ENCODE measurements at places on chromosomes 4 and X.

GRCh38 chr4:70714079-70714887 is 7.5 kb upstream of the RUFY3 start:
- no peak for DNase-seq

- DNase-seq, result no peak
Observed at GRCh38 chrX:73525928-73526690, 36.9 kb upstream of the CHIC1 start.

DNA sequence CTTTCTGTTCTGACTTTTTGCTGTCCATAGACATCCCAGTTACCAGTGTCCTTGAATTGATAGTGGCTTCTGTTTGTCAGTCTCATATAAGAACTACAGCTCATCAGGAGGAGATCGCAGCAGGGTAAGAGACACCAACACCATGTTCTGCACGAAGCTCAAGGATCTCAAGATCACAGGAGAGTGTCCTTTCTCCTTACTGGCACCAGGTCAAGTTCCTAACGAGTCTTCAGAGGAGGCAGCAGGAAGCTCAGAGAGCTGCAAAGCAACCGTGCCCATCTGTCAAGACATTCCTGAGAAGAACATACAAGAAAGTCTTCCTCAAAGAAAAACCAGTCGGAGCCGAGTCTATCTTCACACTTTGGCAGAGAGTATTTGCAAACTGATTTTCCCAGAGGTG is 30.1 kb downstream of the GUCY1A1 start:
- no peak for DNase-seq

DNA sequence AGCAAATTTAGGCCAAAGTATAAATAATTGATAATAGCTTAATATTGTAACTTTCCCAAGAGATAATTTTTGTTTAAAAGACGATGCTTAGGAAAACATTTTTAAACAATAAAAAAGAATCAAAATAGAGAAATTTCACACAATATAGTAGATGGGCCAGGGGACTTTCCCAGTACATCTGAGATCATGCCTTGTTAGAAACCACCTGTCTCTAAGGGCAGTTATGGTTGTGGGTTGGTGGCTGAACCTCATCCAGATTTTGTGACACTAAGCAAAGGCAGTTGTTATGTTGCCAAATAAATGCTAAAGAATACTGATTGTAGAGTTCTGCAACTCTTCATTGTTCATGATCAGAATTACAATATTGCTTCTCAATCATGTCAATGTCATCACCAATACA is 270.6 kb downstream of the BANK1 start:
- no peak for DNase-seq

GRCh38 chr4:189436207-189436606 is 504.5 kb upstream of the FRG1 start:
- DNase-seq, result no peak

DNA sequence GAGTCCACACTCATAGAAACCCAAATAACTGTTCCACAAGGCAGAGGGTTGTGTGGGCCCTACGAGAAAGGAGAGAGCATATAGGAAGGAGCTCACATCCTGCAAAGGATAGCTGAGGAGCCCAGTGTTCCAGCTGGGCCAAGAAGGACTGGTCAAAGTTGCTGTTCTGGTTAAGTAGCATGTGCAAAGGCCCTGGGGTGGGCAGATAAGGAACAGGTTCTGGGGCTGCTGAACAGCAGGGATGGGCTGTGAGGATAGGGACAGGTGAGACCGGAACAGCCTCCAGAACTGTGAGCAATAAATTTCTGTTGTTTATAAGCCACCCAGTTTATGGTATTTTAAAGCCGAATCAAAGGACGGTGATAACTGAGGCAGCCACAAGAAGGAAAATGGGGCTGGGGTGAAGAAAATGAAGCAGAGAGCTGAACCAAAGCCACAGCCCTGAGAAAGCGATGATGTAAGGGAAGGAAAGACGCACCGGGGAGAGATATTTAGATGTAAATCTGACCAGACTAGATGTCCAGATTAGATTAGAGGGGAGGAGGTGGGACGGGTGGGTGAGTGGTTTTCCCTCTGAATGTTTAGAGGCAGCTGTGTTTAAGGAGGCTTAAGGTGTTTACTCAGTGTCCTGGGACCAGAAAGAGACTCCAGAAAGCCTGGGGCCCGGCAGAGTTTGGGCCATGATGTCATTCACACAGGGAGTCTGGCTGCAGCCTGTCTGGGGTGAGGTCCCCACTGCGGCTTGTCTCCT is 180.8 kb upstream of the BCOR start:
- DNase-seq, result no peak

GRCh38 chr4:87717276-87718031 is 67.4 kb downstream of the DMP1 start:
- no peak for DNase-seq

DNA sequence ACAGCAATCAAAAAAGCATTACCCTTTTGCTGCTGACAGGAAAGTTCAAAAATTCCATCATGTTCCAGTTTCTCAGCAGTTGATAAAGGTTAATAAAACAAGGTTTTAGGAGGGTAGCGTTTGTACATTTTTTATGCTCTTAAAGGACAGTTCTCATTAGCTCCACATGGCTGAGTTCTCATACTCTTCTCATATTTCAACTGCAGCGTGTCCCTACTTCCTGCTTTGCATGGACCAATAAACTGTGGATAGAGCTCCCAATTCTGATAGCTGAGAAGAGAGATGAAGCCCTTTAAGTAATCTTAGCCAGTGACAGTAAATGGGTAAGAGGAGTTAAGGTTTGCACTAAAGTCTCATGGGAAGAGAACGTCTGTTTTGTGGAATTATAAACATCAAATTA is 53.5 kb downstream of the SPANXA2 start:
- DNase-seq, result no peak

DNA sequence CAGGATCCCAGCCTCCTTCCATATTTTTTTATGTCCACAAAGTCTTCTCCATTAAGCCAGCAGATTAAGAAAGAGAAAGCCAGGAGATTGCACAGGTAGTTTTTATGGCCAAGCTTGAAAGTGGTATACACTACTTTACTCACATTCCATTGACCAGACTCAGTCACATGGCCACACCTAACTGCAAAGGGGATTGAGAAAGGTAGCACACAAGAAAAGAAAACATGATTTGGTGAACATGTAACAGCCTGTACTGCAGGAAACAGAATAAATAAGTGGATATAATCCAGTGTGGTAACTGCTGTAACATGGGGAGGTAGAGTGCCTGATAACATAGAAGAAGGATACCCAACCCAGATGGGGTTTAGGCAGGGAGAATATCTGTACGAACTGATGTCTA is 43.9 kb downstream of the HOPX start:
- no peak for DNase-seq

DNA sequence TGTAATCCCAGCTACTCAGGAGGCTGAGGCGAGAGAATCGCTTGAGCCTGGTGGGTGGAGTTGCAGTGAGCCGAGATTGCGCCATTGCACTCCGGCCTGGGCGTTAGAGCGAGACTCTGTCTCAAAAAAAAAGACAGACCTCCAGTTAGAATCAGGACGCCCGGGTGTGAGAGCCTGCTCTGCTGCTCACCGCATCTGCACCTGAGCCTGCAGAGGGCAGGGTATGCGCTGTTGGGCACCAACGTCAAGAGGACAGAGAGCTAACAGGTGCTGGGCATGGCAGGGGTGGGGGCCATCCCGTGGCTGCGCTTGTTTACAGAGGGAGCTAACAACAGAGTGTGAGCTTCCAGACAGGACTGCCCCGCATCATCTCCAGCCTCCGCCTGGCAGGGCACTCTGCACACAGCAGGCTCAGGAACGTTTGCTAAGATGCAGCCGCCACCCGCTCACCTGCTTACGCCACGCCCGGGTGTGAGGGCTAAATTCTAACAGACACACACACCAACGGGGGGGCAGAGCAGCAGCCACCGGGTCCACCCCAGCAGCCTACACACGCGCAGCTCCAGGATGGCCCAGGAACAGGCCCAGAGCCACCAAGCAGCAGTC is 50.0 kb upstream of the CPLX1 start:
- DNase-seq, result no peak

DNA sequence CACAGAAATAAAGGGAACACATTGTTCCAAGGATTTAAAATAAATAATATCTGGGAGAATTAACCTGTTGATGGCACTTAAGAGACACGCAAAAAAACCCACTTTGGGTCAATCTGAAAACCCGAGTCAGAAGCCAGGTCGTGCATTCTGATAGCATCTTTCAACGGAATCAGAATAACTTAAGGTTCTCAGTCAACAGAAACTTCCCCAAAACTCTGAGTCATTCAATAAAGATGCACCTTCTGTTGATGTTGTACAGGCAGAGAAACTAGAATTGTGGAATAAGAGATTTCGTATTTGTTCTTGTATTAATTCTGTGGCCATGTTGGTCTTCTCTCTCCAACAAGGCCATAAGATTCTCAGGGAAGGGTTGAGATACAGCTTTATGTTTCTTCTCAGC is 78.2 kb downstream of the MAOB start:
- no peak for DNase-seq

DNA sequence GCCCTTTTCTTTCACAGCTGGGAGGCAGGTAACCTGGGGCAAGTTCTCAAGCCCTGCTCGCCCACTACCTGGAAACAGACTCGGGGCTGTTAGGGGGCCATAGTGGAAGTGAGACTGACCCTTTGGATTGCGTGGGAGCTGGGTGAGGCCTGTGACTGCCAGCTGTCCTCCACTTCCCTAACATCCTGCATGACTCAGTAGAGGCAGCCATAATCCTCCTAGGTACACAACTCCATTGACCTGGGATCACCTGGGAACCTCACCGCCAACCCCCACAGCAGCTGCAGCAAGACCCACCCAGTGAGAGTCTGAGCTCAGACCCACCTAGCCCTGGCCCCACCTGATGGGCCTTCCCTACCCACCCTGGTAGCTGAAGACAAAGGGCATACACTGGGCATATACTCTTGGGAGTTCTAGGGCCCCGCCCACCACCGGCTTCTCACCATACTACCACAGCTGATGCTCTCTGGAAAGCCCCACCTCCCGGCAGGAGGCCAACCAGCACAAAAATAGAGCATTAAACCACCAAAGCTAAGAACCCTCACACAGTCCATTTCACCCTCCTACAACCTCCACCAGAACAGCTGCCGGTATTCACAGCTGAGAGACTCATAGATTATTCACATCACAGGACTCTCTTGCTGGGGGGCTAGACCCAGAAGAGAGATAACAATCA is 61.1 kb upstream of the DCTD start:
- DNase-seq, result no peak

Data from activated CD4-positive, alpha-beta T cell treated with anti-CD3 and anti-CD28 coated beads, Interleukin-2, amount 50 U/mL, for 24 hours (primary cell).